Breast epithelium (tissue), 4 donors: ENCODE measurements at places on chromosomes 3 and 15.
A peak's percentile ranks its signal among the peaks of the same experiment; 100 is the strongest.

GRCh38 chr15:36130641-36131310, 448.6 kb upstream of the CDIN1 start:
- no peak for DNase-seq

- DNase-seq: no peak
Measured at GRCh38 chr3:116453666-116454346, 8.5 kb upstream of the LSAMP start.

DNA sequence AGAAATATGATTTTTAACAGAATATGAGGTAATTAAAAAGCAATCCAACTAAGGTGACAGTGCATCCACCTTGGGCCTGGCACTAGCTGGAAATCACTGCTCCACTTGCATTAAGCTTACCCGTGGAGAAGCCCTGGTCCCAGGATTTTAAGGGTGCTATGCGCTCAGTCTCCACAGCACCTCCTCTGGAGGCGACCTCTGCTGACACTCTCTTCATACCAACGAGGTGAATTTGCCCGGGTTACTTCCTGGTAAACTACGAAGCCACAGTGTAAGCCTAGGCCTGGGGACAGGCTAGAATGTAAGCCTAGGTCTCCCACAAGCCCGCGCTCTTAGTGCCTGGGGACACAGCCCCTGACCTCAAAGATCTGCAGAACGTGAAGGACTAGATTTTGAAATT, 793 bp downstream of the APOD start:
- DNase-seq: no peak

GRCh38 chr3:108292905-108293328, 3.4 kb upstream of the HHLA2 start:
- DNase-seq: no peak

GRCh38 chr15:38283010-38283409, 30.4 kb downstream of the SPRED1 start:
- DNase-seq: no peak

GRCh38 chr3:127679534-127680145, 6.9 kb downstream of the ABTB1 start:
- DNase-seq: peak; percentile 30

DNA sequence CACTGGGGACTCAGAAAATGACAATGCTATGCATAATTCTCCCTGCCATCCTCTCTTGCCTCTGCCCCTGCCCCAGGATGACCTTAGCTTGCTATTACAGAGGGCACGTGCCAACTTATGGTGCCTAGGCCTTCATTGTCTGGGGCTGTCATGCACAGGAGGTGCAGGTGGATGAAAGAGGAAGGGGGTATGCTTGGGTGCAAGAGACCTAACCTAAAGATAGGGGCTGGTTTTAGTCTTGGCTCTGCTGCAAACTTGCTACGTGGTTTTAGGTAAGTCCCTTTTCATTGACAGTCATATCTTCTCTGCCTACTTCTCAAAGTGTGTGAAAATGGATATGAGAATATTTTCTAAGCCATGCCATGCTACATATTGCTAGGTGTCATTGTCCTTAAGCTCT, 161.3 kb downstream of the EPHB1 start:
- no peak for DNase-seq

GRCh38 chr3:183265157-183265642, 12.1 kb downstream of the B3GNT5 start:
- no peak for DNase-seq

- no peak for DNase-seq
Measured at GRCh38 chr15:48415036-48415886, 84.0 kb downstream of the DUT start.

DNA sequence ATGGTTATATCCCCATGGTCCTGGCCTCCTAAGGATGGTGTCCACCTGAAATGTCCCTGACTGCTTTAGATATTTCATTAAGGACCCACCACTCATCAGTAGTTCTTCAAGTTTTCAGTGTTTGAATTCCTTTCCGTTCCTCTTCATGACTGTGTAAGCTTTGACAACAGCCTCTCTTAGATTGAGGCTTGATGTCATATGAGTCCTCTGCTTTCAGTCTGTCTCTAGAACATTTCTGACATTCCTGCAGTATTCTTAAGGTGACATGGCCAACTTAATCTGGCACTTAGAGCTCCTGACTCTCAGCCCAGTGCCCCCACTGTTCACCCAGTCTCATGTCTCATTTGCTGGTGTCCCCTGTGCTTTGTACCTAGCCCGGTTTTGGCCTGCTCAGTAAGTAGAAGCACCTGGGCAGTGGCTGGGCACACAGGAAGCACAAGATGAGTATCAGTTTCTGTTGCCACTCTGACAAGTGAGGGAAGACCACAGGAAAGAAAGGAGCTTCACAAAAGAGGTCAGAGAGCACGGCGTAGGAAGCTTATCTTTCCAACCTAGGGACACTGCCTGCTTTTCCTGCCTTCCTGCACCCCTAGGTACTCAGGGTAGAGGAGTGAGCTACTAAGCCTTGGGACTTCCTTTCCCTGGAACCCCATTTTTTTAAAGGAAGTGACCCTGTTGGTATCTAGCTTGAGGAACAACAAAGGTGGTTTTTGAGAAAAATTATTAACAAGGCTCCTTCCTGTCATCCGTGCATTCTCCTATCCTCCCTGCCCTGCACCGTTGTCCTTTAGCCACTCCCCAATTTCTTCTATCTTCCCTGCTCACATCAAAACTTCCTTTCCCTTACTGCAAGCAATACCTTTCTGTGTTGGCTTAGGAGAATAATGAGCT, 103.1 kb downstream of the KLHL25 start:
- DNase-seq: no peak

- DNase-seq: no peak
Measured at GRCh38 chr3:66574091-66574490, 73.3 kb upstream of the LRIG1 start.

GRCh38 chr15:56987286-56987685, 68.8 kb downstream of the TCF12 start:
- no peak for DNase-seq

DNA sequence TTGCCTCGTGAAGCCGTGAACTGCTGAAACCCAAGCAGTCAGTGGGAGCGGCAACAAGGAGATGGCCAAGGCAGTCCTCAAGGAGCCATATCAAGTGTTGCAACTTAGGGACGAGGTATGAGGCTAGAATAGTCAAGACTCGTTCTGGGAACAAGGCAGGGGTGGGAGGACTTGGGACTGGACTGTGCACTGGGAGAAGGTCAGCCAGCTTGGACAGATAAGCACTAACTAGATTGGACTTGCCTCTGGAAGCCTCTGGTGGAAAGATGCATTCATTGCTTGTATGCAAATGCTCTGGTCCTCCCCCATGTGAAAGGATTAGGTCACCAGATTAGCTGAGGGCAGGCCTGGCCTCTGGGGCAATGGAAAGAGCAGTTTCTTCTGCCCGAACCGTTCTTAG, 123.3 kb upstream of the CTNNB1 start:
- no peak for DNase-seq

GRCh38 chr3:98824256-98824655, 61.1 kb downstream of the ST3GAL6 start:
- no peak for DNase-seq

GRCh38 chr3:14351617-14352001, 50.8 kb upstream of the SLC6A6 start:
- DNase-seq: no peak

DNA sequence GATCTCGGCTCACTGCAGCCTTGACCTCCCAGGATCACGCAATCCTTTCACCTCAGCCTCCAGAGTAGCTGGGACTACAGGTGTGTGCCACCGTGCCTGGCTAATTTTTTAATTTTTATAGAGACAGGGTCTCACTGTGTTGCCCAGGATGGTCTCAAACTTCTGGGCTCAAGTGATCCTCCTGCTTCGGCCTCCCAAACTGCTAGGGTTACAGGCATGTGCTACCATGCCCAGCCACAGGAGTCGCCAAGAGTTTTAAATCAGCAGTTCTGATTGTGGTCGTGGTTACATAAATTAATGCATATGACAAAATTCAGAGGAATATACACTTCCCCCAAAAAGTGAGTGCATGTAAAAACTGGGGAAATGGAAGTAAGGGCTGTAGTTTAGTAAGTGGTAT, 32.9 kb downstream of the MEGF11 start:
- DNase-seq: no peak

- DNase-seq: no peak
Measured at GRCh38 chr3:101303089-101303731, 17.2 kb downstream of the IMPG2 start.

DNA sequence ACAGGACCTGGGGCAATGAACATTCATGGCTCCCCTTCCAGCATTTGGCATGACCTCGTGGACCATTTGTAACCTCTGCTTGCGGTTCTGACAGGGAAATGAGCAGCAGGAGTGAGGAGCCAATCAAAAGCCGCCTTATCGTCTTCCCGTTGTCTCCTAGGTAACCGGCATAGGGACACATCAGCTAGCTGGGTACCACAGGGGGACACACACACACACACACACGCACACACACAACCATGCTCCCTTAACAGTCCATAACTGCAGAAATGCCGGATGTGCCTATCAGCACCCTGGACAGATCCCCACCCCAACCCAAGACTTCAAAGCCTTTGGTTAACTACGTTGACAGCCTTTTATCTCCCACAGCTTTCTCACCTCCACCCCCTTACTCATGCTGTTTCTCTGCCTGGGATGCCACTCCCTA, 53.4 kb upstream of the CCDC174 start:
- DNase-seq: no peak

GRCh38 chr3:176872771-176873209, 324.5 kb downstream of the TBL1XR1 start:
- no peak for DNase-seq

DNA sequence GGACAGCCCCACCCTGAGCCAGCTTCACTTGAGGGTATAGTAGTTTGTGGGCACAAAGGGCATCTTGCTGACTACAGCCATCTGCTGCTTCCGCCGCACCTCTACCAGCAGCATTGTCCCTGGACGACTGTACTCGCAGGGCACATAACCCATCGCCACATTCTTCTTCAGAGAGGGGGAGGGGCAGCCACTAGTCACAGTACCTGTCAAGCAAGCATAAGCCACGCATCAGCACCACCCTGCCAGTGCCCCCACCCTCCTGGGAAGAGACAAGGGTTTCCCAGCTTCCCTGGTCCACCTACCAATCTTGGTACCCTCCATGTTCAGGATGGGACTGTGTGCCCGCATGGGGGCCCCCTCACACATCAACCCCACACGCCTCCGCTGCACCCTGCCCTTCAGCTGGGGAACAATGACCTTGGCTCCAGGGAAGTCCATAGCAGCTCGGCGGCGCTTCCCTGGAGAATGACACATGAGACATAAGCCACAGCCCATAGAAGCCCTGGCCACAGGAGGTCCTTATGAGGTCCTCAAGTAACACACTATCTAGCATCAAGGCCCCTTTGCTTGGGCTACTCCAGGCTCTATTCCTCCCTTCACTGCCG, 4.7 kb downstream of the AMT start:
- DNase-seq: no peak

- DNase-seq: peak; percentile 47
Measured at GRCh38 chr3:186772701-186773417, 10.5 kb upstream of the EIF4A2 start.

DNA sequence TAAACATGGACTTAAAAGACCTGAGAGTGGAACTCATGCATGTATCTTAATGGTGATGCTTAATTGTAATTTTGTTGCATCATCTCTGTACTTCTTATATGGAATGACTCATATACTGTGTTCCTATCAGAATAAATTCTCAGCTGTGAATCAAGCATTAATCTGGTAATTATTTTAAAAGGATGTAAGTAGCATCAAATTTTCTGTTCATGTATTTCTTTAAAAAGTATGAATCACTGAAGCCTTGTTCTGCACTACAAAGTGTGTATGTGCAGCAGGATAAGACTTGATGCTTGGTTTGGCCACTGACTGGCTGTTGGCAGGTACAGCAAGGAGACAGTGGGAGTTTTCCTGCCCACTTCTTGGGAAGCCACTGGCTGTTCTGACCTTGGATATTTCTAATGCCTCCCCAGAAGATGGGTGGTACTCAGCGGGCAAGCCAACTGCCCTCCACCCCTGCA, 123.9 kb downstream of the ANO10 start:
- DNase-seq: no peak

DNA sequence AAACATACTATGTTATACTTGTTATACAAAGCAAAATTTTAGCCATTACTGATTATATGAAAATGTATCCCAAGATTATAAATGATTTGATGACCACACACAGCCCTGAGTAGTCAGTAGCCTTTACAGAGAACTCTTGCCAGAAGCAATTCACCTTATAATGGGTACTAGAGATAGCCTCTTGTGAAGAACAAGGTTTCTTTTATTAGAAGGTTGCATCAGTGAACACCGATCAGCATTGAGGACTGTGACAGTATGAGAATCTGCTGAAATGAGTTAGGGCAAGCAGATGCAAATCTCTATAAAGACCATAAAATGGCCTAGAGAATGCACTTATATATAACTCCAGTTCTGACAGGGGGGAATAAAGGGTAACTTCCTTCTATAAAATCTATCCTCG, 10.1 kb downstream of the CDC25A start:
- DNase-seq: no peak

DNA sequence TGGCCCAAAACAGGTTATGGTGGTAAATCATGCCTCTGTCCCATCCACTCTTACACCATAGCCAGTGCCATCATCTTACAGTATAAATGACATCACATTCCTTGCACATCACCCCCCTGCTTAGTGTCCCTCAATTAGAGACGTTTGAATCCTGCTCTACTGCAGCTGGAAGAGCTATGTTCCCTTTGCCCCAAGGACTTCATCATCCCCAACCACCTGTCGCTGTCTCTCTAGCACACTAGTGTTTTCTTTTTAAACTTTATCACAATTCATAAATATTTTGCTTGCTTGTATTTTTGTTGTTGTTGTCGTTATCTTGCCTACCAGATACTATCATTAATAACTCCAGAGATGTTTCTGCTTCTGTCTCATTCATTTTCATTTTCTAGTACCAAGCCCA, 28.7 kb downstream of the SPTSSB start:
- DNase-seq: no peak

DNA sequence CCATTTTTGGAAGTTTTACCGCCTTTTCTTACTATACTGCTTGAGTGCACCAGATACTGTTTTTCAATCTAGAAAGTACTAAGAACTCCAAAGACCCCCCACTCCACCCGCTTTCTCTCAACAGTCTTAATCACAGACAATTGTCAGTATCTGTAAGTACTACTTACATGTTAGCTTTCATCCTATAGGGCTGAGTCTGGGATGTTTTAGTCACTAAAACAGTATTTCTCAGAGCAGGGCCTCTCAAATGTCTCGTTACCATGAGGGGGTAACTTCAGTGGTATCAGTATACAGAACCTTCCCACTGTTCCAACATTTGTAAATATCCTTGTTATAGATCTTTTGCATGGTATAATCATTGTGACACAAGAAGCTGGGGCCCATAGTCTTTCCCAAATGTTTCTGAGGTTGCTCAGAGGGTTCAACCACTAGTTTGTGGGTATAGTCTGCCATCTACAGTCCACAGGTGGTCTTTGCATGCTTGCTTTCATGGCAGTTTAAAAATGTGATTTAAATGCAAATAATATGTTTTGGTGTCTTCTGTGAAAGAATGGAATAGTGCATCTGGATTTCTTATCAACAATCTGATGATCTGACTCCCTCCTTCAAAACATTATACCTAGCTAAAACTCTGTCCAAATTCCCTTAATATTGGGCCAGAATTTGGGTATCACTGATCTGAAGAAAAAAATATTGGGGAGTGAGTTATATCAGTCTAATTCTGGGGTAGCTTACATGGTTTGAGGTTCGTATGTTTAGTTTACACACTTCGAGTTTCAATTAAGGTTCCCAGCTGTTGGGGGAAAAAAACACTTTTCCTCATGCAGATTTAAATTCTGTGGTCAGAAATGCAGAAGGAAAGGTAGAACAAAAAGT, 18.0 kb upstream of the DNAJC13 start:
- DNase-seq: no peak

- no peak for DNase-seq
Measured at GRCh38 chr3:45688194-45688881, 858 bp upstream of the SACM1L start.
